Mammary microvascular endothelial cell (primary cell): ENCODE measurements at places on chromosomes 16 and 17. TPM values are rescaled to one million over a fixed set of nuclear protein-coding genes. Genes with fewer than 3 reads are reported as not detected.

The LPCAT2 gene
- 21.1 and 26.6 TPM in 2 replicates for total RNA-seq

The CWC25 gene
- total RNA-seq, result 7.6 and 10.5 TPM in 2 replicates

The PPY gene
- not detected in 2 replicates for total RNA-seq

The TNFRSF17 gene
- total RNA-seq, result not detected in 2 replicates

The USP22 gene
- total RNA-seq, result 133 and 149 TPM in 2 replicates

The SCO1 gene
- 27.7 and 30.6 TPM in 2 replicates for total RNA-seq

The CHST4 gene
- not detected in 2 replicates for total RNA-seq

The TPPP3 gene
- 0.20 TPM in 1 of 2 replicates, not detected in the other for total RNA-seq
